ENCODE measurements at places on chromosomes 11 and 22.
A peak's percentile ranks its signal among the peaks of the same experiment; 100 is the strongest.

- no peak for DNase-seq
These were observed 388.3 kb downstream of the BRD1 start for GRCh38 chr22:49439373-49439772.

- DNase-seq: no peak
These were observed 8.3 kb upstream of the HTR3B start for GRCh38 chr11:113896156-113896879.

GRCh38 chr22:29604076-29604360 is 585 bp downstream of the NF2 start:
- DNase-seq: no peak

DNA sequence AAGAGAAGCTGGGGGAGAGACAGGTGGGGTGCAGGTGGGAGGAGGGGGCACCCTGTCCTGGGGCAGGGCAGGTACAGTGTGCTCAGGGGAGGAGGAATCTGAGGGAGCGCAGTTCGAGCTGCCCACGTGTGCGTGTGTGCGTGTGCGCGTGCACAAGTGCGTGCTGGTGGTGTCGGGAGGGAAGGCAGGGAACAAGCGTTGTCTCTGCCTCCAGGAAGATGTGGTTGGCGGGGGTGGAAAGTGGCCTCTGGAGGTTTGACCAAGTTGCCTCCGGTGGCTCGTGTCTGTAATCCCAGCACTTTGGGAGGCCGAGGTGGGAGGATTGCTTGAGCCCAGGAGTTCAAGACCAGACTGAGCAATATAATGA is 49.9 kb upstream of the THY1 start:
- DNase-seq: no peak

- no peak for DNase-seq
These were observed 70.0 kb upstream of the GRIK4 start for GRCh38 chr11:120441592-120441991.

- DNase-seq: no peak
These were observed 33.3 kb upstream of the WNT11 start for GRCh38 chr11:76239483-76240160.

DNA sequence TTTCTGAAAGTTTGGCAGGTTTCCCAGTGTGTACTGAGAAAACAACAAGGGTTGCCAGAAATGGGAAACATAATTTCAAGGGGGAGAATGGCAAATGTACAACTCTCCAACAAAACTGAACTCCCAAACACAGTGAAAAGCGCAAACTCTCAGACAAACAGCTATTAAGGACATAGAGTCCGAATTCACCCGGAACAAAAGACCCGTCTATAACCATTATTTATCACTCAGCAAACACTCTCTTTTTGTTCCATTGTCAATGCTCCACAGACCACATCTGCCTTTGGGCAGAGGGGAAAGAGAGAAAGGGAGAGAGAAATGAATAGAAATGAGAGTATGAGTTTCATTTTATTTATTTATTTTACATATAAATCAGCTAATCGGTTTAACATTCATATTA is 21.7 kb downstream of the KIRREL3 start:
- DNase-seq: peak; percentile 94

GRCh38 chr11:36119300-36119699 is 169.9 kb downstream of the COMMD9 start:
- DNase-seq: no peak

- no peak for DNase-seq
These were observed 2.5 kb downstream of the USP18 start for GRCh38 chr22:18152519-18152918.

GRCh38 chr22:50483977-50484853 is 2.4 kb upstream of the MIOX start:
- no peak for DNase-seq

GRCh38 chr11:62602141-62603071 is 741 bp upstream of the MTA2 start:
- DNase-seq: peak; percentile 69

- no peak for DNase-seq
These were observed 38.3 kb downstream of the SESN3 start for GRCh38 chr11:95192717-95193116.

DNA sequence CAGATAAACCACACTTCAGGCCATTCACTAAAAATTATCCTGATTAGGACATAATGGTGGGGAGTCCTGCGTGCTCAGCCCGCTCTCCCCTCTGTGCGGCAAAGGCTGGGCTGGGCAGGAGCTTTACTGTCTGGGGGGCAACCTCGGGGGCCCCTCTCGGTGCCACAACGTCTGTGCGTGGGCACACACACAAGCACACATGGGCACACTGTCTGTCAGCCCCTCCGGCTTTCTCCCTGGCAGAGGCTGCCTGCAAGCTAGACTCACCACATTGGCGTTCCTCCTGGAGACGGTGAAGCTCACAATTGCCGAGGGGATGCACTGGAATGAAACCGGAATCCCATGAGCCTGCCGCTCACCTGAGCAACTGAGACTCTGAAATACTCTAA is 5.2 kb downstream of the MLC1 start:
- no peak for DNase-seq

DNA sequence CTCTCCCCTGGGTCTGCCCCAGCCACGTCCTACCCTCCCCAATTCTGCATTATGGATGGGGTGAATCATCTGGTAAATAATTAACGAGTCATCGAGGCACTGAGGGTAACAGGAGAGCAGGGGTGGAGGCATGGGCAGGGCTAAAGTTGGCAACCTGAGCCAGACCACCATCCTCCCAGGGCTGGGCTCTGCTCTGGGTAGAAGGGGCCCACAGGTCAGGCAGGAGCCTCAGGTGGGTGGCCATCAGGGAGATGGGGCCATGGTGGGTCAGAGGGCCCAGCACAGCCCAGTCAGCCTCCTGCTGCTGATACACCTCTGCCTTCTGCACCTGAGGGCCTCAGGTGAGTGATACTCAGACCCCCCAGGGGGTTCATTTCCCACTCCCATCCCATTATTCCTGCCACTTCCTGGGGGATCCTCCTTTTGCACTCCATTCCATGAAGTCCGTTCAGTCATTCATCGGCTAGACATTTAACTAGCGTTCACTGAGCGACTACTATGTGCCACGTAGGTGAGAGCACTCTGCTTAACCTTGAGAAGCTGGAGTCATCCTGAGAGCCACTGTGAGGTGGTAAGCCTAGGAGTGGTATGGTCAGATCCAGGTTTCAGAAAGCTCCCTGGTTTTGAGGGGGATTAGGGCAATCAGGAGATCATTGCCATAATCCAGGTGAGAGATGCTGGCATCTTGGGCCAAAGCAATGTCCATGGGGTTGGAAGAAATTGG is at the start of gene VSIG10L2:
Gene VSIG10L2, plus strand, starts transcription at position 248 of the 724 bp plus-strand sequence. Its CDS starts 12 bp downstream, at position 260.
- DNase-seq: no peak

- DNase-seq: no peak
These were observed 17.7 kb downstream of the RAB30 start for GRCh38 chr11:83054001-83054400.

GRCh38 chr11:117175781-117176180 is 2.8 kb upstream of the SIDT2 start:
- DNase-seq: no peak

- no peak for DNase-seq
These were observed 5.6 kb downstream of the CHST1 start for GRCh38 chr11:45659818-45660160.

Data from NCI-H1417 treated with DMSO at 0.1 percent for 48 hours (cell line).